ENCODE measurements at places on chromosomes 4 and X.
A peak's percentile ranks its signal among the peaks of the same experiment; 100 is the strongest.

DNA sequence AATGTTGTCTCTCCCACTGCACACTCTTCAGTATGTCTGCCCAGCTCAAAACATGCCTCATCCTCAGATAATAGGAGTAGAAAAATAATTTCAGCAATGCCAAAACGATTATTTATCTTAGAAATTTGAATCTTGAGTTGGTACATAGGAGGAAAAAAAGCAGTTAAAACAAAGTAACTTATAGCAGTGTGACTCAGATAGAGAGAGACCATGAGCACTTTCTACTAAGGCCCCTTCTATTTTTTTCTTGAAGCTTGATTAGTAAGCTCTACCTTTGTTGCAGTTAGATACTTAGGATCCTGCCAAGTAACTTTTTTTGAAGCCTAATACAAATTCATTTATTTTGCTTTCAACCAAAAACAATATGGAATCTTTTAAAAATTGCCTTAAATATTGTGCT is 212.3 kb downstream of the MAD2L1 start:
- no peak for DNase-seq

- no peak for DNase-seq
Observed at GRCh38 chrX:152245213-152245612, 106.8 kb upstream of the MAGEA10 start.

GRCh38 chrX:29870608-29871007 is 344.8 kb upstream of the MAGEB2 start:
- DNase-seq = no peak

DNA sequence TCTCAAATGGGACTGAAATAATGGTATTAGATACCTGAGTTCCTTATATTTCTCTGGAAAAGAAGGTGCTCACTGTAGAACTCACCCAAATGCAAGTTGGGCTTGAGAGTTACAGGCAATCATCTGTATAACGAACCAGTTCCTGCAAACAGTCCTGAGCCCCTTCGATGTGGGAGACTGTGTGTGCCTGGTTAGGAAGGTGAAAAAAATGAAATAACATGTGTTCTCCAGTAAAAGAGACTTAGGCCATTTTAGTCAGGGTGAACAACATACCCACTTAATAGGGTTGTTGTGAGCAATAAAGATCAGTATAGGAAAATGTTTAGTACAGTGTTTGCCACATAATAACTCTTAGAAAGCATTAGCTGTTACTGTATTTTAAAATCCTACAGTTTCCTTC is 23.4 kb downstream of the STIM2 start:
- DNase-seq = no peak

- DNase-seq = no peak
Observed at GRCh38 chr4:114599231-114599902, 760 bp downstream of the UGT8 start.

GRCh38 chrX:99394456-99394855 is 1015.6 kb downstream of the PCDH19 start:
- no peak for DNase-seq

GRCh38 chrX:20015945-20016615 is 25.2 kb upstream of the BCLAF3 start:
- no peak for DNase-seq

DNA sequence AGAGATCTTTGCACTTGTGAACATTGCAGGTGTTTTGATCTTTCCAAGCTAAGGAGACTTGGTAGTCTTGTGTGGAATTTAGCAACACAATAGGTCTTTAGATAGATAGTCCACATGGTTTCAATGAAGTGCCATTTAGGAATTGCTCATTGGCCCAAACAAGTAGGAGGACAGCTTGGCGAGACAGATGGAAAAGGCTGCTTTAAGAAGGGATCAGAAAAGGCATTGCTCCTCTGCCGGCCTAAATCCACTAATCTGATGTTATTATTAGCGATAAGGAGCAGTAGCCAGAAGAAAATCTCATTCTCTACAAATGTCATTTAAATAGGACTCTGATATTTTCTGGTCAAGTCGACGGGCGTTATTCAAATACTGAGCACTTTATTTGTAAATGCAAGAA is 99.7 kb downstream of the AFF2 start:
- no peak for DNase-seq

DNA sequence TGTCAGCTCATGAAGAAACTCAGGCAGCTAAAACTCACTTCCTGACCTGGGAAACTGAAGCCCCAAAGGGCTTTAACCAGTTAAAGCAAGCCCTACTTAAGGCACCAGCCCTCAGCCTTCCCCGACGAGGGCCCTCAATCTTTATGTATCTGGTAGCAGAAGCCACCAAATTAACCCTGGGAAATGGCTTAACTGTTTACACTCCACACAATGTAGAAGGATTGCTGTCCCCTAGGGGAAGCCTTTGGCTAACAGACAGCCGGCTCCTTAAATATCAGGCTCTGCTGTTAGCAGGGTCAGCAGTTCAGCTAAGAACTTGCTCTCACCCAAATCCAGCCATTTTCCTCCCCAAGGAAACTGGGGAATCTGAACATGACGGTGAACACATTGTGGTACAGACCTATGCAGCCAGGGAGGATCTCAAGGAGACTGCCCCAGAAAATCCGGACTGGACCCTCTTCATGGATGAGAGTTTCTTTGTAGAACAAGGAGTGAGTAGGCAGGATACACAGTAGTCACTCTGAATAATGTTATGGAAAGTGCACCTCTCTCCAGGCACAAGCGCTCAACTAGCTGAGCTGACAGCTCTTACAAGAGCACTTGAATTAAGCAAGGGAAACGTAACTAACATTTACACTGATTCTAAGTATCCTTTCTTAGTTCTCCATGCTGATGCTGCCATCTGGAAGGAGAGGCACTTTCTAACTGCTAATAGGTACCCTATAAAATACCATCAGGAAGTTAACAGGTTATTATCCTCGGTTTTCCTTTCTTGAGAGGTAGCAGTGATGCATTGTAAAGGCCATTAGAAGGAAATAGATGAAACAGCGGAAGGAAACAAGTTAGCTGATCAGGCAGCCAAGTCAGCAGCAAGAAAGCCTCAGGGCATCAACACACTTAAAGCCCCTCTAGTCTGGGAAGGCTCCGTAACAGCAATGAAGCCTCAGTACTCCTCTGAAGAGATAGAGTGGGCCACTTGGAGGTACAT is 9.6 kb upstream of the NAF1 start:
- DNase-seq = no peak

- no peak for DNase-seq
Observed at GRCh38 chrX:12970691-12971202, 4.2 kb upstream of the TMSB4X start.

- DNase-seq = no peak
Observed at GRCh38 chr4:71221510-71222466, 117.0 kb upstream of the SLC4A4 start.

GRCh38 chr4:144801731-144802130 is 155.8 kb downstream of the HHIP start:
- no peak for DNase-seq

- DNase-seq = peak; percentile 81
Observed at GRCh38 chr4:101356928-101357327, 9.6 kb upstream of the PPP3CA start.

DNA sequence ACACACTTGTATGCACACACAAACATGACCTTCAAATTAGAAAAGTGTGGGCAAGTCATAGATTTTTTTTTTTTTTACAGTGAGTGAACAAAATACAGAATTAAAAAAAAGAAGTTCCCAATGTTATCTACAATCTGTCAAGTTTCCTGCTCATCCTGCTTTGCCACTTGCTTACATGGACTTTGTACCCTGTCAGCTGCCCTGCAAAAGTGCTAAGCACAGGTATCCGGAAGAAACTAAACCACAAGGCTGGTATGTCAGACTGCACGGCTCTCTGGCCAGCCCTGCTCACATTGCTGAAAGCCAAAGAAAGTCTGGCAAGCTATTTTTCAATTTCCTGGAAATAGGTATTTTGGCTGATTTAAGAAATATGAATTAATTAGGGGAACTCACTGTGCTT is 38.9 kb upstream of the BCLAF3 start:
- peak; percentile 9 for DNase-seq

GRCh38 chr4:52877036-52877435 is 14.9 kb downstream of the RASL11B start:
- DNase-seq = no peak

DNA sequence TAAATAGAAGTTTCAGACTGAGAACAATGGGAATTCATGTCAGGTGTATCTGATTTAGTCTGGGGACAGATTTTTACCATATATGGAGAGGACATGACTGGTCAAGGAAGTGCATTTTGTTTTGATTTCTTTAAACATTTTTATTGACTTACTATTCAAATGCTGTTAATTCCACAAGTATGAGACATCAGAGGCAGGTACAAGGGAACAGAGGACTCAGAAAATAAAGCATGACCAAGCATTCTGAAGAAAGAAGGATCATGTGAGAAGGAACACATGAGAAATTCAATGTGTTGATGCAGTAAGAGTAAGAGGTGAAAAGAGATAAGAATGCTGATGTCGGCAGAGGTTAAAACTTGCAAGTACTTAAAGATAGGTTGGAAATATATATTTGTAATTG is 1452.6 kb downstream of the PCDH7 start:
- DNase-seq = peak; percentile 57

DNA sequence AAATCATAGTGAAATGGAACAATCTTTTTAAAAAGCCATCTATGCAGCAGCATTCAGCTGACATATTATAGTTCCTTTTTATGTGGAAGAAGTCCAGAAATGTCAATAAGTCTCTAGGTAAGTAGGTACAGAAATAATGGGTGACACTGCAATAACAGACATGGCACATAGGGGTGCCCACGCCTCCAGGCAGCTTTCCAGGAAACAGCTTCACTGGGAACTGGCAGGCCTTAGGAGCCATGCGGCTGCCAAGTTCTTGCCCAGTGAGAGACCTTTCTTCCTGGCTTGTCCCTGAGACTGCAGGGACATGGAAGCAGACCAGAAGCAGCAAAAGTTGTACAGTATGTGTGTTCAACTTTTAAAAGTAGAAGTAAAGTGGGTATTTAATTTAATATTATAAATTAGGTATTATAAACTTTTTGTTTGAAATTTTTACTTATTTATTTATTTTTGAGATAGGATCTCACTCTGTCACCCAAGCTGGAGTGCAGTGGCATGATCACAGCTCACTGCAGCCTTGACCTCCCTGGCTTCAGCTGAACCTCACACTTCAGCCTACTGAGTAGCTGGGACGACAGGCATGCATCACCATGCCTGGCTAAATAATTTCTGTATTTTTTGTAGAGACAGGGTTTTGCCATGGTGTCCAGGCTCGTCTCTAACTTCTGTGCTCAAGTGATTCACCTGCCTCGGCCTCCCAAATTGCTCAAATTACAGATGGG is 12.1 kb upstream of the ETNPPL start:
- DNase-seq = no peak

DNA sequence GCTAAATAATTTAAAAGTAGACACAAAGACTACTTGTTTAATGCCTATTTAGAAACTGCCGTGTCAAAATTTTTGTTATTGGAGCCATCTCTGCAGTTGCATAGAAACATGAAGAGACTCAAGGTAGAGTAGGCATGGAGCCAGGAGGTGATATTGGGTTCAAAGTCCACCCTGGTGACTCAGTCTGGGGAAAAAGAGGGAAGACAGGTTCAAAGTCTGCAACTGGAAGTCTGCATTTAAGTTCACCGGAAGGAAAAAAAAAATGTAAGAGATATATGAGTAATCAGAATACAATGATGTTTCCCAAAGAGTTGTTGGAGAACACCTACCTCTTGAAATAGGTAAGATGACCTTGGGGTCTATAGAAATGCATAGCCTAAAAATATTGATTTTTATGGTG is 67.4 kb upstream of the QRFPR start:
- no peak for DNase-seq

DNA sequence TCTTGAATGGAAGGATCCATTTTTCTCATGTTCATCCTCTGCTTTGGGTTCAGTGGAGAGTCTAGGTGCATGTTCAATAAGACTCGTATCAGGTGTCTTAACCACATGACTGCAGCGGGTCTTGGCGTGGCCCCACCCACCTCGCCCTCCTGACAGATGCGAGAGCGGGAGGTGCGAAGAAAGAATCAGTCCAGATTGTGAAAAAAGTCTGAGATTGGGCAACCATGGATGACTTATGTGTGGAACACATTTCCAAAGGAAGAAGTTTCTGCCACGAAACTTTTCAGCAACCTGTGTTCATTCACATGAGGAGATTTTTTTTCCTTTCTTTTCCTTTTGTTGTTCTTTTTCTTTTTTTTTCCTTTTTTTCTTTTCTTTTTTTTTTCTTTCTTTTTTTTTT is 66.8 kb downstream of the NSD2 start:
- DNase-seq = no peak

- no peak for DNase-seq
Observed at GRCh38 chr4:6468376-6468775, 4.0 kb downstream of the PPP2R2C start.

DNA sequence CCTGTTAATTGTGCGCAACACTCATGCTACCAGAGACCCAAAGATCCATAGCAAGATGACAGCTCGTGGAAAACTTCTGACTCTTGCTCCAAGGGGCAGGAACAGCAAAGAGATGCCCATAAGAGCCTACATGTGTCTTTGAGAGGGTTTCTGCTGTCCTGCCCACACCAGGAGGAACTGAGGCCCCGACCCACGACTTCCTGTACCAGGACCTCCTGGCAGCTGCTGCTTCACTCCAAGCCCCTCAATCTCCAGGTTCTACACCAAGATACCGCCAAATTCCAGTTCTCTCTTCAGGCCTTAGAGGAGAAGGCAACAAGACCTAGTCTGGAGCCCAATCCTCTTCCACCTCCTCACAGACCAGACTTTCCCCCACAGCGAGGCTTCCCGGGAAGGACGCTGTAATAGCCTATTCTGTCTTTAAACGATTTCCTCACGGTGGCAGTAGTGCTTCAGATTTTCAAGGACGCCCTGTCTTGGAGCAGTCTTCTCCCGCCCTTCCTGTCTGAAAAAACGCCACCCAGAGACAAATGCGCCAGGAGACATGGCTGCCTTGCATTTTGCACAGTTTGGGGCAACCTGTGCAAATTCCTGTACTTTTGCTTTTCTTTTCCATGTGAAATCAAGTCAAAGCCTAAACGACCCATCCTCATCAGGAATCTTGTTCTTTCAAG is 230.2 kb upstream of the STK26 start:
- peak; percentile 65 for DNase-seq

DNA sequence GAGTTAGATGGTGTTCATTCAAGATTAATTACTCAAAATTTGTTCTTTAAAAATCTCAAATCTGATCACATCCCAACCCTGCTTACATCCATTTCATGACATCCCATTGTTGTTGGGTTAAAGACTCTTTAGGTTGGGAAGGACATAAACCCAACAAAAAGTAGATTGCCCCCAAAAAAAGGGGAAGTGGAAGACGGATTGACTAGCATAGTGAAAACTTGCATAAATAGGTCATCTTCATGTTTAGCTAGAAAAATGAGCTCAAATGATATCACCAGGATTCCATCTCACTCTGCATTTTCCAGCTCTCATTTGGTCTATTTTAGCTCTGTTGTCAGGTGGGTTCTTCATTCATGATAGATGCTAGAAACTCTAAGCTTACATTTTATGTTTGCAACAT is 18.5 kb upstream of the TET2 start:
- DNase-seq = no peak

GRCh38 chr4:71294301-71294700 is 44.5 kb upstream of the SLC4A4 start:
- DNase-seq = no peak

GRCh38 chrX:132576939-132577338 is 88.1 kb upstream of the MBNL3 start:
- no peak for DNase-seq

- DNase-seq = no peak
Observed at GRCh38 chr4:189771696-189772361, 168.8 kb upstream of the FRG1 start.

GRCh38 chr4:70057651-70058050 is 7.4 kb downstream of the HTN1 start:
- no peak for DNase-seq

- DNase-seq = no peak
Observed at GRCh38 chr4:48748949-48749596, 31.0 kb downstream of the FRYL start.

- no peak for DNase-seq
Observed at GRCh38 chr4:10094841-10095240, 21.8 kb downstream of the WDR1 start.
